ENCODE measurements at places on chromosomes 3 and 15. TPM values are rescaled to one million over a fixed set of nuclear protein-coding genes. Genes with fewer than 3 reads are reported as not detected.
A peak's percentile ranks its signal among the peaks of the same experiment; 100 is the strongest.

The MBD4 gene
- total RNA-seq: 51.9 TPM

- DNase-seq: no peak
Observed at GRCh38 chr3:151431940-151432339, 28.9 kb downstream of the IGSF10 start.

DNA sequence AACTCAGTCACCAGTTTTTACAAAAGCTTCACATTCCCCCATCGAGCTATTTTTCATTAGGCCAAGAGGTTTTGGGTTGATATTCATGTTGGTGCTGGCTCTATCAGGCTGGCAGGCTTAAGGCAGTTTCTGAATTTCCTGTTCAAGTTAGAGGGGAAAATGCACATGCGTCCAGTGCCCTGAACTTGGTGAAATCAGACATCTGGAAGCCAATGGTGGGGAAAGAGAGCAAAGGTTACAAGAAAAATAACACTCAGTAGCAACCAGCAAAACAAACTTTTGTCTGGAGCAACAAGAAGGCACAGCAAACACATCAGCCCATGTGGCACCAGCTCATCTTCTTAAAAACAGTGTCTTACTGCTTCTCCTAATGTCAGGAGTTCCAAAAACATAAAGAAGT, 155.6 kb upstream of the TSC22D2 start:
- DNase-seq: no peak

- DNase-seq: peak; percentile 82
Observed at GRCh38 chr3:37855363-37855970, 6.2 kb upstream of the CTDSPL start.

- no peak for DNase-seq
Observed at GRCh38 chr3:127789990-127790881, 32.1 kb downstream of the MGLL start.

DNA sequence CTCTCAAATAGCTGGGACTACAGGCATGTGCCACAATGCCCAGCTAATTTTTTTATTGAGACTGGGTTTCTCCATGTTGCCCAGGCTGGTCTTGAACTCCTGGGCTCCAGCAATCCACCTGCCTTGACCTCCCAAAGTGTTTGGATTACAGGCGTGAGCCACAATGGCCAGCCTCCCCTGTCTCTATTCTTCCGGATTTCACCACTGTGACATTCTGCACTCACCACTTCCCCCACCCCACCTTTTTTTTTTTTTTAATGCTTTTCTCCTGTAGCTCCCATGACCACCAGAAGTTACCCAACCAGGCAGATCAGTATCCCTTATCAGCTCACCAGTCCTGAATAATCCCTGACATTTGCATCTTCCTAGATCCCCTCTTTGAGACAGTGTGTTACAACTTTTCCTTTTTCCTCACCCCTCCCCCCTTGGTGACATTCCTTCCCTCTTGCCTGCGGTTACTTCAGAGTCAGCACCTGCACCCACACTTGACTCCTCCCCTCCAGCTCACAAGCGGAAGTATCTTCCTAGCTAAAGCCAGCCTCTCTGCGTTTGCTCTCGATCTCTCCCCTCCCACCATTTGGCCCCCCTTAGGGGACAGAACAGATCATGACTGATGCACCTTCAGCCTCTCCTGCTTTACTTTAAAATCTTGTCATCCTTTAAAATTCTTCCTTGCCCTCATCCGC, 13.5 kb upstream of the ZNF592 start:
- DNase-seq: peak; percentile 89

- no peak for DNase-seq
Observed at GRCh38 chr3:2774481-2775249, 335.5 kb downstream of the IL5RA start.

DNA sequence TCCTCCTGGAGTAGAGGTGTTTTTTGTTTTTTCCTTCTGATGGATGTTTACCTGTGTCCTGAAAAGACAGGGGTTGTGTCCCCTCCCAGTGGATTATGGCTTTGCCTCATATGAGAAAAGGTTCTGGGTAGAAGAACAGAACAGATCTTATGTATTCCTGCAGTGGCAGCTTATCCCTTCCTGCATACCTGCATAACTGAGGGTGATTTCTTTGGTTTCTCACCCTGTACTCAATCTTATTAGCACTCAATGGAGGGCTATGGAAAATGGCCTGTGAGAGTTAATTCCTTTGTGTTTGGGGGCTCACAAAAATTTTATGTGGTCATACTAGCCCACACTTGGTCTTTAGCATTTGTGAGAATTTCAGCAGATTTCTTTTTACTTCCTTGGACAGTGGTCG, 482.0 kb upstream of the ONECUT1 start:
- DNase-seq: no peak

DNA sequence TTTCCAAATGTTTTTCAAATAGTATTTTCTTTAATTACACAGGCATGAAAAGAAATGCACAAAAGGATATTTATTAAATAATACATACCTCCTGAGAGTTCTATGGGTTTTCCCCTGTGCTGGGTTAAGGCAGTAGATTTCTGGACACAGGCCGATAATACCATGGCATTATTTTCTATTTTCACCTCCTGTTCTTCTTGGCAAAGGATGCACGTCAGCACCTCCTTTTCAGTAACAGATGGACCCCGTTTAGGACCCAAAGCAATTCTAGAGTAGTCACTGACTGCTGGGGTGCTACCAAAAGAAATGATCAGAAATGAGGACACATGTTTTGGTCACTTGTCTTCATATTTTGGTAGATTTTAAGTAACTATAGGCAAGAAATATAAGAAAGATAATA, 86.4 kb upstream of the TTBK2 start:
- no peak for DNase-seq

- no peak for DNase-seq
Observed at GRCh38 chr3:171055336-171056178, 29.0 kb upstream of the SLC2A2 start.

GRCh38 chr3:197847866-197848401, 56.9 kb downstream of the LRCH3 start:
- peak; percentile 55 for DNase-seq

DNA sequence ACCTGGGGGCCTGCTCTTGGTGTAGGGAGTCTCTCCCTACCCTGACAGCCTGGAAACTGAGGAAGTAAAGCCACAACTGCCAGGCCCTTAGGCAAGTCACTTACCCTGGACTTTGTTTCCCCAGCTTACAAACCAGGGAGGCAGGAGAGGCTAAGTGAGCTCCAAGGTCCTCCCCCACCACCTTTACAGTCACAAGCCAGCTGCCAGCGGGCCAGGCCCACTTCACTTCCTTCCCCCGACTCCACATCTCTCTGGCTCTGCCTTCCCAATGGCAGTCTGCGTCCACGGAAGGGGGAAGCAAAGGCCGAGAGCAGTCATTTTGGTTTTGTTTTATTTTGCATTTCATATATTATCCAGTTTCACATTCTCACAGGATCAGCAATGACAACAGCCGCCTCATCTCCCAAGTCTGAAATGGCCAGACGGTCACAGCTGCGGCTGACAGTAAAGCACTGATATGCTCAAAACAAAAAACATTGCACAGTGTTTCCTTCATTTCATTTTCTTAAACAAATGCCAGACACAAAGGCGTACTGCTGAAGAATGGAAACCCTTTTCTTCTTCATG, 35.7 kb downstream of the RBPMS2 start:
- no peak for DNase-seq

DNA sequence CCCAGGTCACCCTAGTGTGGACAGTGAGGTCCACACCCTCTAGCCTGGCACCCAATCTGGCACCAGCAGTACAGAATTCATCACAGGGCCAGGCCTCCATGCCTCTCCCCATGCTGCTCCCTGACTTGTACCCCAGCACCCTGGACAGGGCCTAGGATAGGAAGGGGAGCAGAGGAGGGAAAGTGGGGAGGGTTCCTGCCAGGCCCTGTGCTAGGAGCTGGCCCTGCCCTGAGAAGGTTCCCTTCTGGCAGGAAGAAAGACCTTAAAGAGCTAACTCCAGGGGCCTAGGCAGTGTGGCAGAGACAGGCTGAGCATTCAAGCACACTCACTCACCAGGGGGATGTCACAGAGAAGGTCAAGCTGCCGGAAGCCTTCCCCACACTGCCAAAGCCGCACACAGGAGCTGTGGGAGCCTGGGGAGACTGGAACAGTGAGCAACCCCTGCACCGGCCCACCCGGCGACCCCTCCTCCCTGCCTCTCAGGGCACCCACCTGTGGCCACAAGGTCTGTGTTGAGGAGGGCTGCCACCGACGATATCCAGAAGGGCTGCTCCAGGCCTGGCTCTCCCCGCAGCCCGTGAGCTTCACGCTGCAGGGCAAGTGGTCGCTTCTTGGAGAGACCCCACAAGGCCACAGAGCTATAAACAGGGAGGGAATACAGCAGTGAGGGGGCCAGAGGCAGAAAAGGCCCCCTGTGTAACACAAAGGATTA, 7.4 kb downstream of the RRP9 start:
- DNase-seq: no peak

DNA sequence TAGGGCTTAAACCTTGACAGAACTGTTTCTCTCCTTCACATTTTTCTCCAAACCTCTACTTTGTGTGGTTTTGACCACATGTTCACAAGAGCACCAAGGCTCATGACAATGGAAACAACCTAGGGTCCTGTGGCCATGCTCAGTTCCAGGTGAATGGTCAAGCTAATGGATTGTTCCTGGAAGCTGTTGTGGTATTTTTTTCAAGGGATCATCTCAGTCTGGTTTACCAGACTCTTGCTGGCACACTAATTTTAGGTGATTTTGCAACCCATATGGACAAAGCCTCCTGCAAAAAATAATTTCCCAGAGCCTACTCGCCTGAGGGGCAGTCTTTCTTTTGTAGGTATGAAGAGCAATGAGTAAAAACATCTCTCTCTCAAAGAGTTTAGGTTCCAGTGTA, 67.2 kb downstream of the LSAMP start:
- no peak for DNase-seq
